Retinal pigment epithelial cell (primary cell): ENCODE measurements at places on chromosomes 3 and 15.

DNA sequence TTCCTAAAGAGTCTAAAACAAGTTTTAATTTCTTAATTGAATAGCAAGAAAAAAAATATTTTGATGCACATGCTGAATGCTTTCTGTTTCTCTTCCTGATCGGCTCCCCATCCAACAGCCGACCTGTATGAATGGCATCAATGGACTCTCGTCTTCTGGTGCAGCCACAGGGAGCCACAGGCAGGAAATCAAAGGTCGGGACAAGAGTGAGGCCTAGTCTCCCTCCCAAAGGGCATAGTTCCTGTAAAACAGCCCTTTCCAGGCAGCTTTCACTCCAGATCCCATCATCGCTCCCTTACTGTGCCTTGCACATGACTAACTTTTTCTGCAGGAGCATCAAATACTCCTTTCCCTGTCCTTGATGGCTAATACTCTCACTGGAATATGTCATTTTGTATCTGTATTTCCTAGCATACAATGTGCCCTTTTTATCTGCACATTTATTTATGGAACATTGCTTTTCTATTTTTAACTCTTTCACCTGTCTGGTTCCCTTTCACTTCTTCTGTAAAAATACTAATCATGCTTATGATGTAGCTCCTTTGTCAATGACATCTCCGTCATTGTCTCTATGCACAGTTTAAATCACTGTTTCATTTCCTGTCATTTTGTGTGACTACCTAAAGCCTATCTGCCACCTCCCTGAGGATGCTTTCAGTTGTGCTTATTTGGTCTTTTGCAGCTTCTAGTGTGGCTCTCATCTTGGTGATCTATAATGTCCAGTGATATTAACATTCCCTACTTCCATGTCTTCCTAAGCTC is 326.2 kb downstream of the CTNNB1 start:
- no peak for DNase-seq

- DNase-seq, result no peak
Measured at GRCh38 chr3:187976365-187976900, 177.5 kb upstream of the LPP start.

DNA sequence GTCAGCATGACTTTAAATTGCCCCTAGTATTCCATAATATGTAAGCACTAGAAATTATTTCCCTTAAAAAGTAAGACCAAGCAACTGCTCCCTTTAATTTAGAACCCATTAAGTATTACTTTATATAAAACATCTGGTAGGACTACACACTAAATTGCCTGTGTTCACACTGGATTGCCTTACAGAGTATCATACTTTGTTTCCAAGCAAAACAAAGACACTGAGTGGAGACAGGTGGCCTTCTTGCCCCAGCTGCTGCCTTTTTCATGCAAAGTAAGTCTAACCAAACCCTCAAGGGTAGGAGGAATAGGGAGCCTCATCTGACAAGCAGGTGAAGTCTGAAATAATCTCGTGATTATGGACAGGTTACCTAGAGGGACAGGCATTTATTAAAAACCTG is 87.3 kb downstream of the PEX5L start:
- no peak for DNase-seq

- no peak for DNase-seq
Measured at GRCh38 chr3:150759319-150759718, 3.6 kb downstream of the SIAH2 start.

GRCh38 chr3:28847736-28848135 is 433.1 kb upstream of the RBMS3 start:
- DNase-seq, result no peak

DNA sequence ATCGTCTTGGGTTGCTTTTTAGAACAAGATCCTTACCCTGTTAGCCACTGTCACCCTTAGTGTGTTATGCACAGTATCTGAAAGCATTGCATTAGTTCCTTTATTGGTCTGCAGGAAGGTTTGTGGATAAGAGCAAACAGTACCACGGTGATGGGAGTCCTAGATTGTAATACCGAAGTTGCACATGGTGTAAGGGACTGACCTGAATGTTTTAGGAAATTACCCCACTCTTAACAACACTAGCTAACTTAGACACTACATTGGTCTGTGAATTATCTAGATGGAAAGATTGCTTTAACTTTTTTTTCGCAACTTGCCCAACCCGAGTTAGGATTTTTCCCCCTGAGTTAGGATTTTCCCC is 1.3 kb downstream of the STT3B start:
- DNase-seq, result no peak

DNA sequence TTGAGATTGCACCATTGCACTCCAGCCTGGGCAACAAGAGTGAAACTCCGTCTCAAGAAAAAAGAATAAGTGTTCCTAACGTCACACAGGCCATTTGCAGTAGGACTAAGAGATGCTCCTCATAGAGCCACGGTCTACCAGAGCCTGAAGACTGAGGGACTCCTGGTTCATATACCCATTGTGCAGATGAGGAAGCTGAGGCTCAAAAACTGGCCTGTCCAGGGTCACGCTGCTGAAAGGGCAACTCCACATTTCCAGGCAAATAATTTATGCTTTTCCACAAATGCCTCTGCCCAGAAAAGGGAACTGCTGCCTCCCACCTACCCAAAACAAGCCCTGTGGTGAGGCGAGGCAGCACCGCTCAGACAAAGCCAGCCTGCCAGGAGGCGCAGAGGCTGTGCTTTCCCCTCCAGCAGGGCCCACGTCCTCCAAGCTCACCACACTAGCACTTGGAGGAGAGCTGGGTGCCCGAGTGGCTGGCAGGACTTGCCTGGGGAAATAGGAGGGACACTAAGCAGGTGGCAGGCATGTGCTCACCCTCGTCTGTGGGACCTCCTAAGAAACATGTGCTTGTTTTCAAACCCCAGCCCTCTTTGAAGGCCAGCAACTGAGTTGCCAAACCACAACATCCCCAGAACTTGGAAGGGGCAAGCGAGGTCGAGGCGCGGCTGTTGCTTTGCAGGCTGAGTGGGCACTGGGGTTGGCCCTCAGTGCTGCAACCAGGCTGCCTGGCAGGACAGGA is 195.6 kb downstream of the XXYLT1 start:
- peak; percentile 3 for DNase-seq

DNA sequence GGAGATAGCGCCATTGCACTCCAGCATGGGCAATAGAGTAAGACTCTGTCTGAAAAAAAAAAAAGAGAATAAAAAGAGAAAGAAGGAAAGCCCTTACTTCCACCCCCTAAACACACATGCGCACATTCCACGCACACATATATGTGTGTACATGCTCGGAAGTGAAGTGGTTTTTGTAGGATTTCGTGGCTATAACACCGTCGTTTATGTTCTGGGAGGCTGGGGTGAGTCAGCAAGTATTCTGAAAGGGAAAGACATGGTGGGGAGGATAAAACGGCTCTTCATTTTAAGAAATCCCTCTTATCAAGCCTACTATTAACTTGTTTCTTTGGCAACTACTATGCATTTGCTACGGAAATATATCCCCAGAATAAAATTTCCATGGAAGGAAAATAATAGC is 422.8 kb upstream of the TBL1XR1 start:
- DNase-seq, result no peak

GRCh38 chr15:71549091-71549490 is 261.3 kb upstream of the NR2E3 start:
- DNase-seq, result no peak
